ENCODE measurements at places on chromosomes 12 and 14.
A peak's percentile ranks its signal among the peaks of the same experiment; 100 is the strongest.

- DNase-seq, result no peak
These were observed 377.0 kb upstream of the ATP2B1 start for GRCh38 chr12:90085494-90086274.

DNA sequence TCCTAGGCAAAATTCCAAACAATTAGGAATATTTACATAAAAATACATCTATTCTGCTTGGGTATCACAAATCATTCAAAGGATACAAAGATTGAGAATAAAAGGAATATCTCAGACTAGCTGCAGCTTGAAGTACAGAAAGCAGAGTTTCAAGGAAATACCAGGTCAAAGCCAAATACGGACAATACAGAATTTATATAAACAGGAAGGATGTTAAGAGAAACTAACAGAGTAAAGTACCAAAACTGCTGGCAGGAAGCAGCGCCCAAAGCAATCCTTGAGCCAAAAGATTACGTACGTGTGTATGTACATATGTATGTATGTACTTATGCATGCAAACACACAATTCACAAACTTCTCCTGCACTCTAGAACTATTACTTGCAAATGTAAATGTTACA, 86.6 kb downstream of the PPP1R12A start:
- no peak for DNase-seq

- no peak for DNase-seq
These were observed 304.9 kb downstream of the ZFP36L1 start for GRCh38 chr14:68487805-68488590.

- no peak for DNase-seq
These were observed 768 bp downstream of the PTPN11 start for GRCh38 chr12:112419297-112420133.

GRCh38 chr12:2856051-2856450, 788 bp downstream of the TEX52 start:
- no peak for DNase-seq

- no peak for DNase-seq
These were observed 991.6 kb downstream of the SLC6A15 start for GRCh38 chr12:83920821-83921547.

DNA sequence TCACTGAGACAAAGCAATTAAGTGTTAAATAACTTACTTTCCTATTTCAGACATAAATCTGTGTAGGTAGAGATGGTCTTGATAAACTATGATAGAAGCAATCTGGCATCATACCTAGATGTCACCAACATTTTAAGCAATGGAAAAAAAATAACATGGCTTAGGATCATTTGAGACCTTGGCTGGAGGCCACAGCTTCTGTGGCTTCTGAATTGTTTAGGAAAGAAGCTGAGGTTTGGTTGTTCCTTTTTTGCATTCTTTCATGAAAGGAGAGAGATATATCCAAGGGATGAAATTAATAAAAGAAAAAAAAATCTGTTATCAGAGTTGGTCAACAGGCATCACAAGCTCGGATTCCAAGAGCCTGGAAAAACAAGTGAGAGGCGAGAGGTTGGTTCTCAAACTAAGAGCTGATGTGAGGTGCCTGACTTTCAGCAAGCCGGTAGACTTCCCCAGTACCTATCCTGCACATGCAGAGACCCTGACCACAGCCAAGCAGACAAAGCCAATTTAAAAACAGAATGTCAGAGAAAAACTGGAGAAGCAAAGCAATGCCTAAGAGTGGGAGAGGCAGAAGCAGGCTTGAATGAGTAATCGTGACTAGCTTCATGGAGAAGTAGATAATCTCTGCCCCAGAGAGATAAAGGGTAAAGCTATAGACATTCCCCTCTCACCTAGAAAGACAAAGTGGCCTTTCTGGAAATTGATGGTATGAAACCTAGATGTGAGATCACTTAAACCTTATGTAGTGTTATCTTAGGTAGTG, 43.4 kb upstream of the ST8SIA1 start:
- DNase-seq, result no peak

GRCh38 chr12:113469224-113469948, 2.3 kb downstream of the LHX5 start:
- DNase-seq, result no peak

DNA sequence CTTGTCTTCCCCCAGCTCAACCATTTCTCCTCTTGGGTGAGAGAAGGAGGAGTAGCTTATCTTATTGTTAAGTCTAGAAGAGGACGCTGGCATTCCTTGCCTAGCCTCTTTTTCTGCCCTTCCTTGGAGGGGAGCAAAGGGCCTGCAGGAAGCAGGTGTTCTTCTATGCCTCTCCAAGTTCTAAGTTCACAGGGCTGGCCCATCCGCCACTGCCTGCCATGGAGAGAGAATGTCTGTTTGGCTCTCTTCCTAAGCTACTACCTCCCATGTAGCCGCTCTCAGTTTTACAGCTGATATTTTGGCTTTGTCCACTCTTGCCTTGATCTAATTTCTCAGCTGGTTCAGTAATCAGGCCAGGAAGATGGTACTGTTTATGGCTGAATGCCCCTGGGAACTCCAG, 201.2 kb downstream of the NTF3 start:
- no peak for DNase-seq

DNA sequence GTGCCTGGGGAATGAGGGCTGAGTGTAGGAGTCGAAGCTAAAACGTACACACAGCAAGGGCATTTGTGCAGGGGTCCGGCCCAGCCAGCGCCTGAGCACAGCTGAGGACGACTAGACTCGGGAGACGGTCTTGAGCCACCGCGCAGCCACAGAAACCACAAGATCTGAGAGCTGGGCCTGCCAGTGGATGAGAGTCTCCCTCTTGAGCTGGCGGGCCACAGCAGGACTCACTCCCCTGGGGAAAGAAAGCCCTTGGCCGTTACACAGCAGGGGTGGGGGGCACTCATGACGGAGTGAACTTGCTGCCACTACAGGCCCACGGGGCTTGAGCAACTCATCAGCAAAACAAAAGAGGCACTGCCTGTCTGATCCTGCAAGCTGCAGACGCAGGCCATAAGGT, 23.0 kb downstream of the STX2 start:
- no peak for DNase-seq

- no peak for DNase-seq
These were observed 501.1 kb downstream of the VRK1 start for GRCh38 chr14:97298331-97298730.

- no peak for DNase-seq
These were observed at the start of gene NPC2 for GRCh38 chr14:74492776-74493342. TSS of gene NPC2 (minus strand) at chr14:74493305. CDS start at chr14:74493274, 31 bp downstream.

DNA sequence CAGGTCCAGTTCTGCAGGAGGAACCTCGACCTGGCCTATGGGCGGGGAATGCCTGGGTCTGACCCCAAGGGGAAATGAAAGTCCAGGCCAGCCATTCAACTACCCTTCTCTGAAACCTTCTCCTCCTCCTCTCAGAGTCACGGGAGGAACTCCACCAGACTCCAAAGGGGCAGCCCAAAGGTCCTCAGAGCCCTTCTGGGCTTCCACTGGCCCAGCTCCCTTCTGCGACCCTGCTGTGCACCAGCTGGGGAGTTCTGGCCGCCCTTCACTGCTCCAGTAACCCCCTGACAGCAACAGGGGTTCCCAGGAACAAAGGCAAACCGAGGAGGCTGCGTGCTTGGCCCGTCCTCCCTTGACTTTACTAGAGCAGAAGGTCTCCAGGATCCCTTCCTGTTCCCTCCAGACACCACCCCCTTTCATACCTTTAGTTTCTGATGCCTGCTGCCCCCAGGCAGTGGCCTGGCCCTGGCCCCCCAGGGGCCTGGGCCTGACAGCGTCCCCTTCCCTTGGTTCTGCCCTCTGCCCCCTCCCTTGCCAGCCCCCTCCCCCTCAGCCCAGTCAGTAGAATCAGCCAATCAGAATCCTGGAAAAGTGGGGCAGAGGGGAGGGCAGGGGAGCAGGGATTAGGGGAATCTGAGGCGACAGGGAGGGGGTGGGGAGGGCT, 850 bp upstream of the ZNF385A start:
- DNase-seq, result no peak

- peak; percentile 71 for DNase-seq
These were observed 11.7 kb downstream of the TPCN1 start for GRCh38 chr12:113232840-113233585.

DNA sequence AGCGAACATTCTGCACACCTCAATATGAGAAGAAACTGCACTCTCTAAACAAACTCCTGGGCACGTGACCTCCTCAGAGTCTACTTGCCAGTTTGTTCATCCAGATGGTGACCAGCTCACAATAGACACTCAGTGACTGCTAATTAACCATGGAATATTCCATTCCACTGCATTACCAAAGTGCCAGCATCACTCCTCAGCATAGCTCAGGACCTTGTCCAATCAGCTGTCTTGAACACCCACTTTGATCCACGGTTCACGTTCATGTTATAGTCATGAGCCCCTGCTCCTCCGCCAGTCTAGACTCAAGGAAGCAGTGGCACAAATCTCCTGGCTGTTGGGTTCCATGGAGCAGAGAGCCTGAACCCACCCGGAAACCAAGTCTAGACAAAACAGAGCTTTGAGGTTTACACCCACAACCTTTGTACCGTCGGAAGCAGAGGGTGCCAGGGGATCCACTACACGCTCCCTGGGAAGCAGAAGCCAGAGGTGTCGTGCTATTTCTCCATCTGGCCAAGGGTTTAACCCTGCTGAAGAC, 285.3 kb downstream of the ZFP36L1 start:
- DNase-seq, result no peak

DNA sequence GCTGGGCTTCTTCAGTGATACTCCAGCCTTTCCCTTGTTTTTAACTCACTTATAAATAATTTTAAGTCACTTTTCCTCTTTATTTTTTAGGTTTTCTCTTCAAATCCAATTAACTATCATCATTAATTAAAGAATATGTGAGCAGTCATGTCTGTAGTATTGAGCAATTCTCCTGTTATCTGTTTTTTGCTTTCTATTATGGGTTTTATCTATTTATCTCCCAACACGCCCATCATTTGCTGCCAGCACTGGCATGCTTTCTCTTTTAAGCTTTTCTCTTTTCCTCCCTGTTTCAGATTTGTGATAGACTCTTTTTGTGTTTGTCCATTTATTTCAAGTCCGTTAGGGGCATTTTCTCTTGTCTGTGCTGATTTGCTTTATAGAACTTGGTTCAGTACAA, 72.3 kb downstream of the CRADD start:
- no peak for DNase-seq

GRCh38 chr14:84856751-84857534, 673.0 kb upstream of the FLRT2 start:
- no peak for DNase-seq

GRCh38 chr14:24204163-24205146, 1.0 kb upstream of the TSSK4 start:
- no peak for DNase-seq

GRCh38 chr14:55662752-55663151, 82.7 kb downstream of the KTN1 start:
- no peak for DNase-seq

GRCh38 chr12:76747245-76747644, 16.7 kb upstream of the ZDHHC17 start:
- DNase-seq, result no peak

DNA sequence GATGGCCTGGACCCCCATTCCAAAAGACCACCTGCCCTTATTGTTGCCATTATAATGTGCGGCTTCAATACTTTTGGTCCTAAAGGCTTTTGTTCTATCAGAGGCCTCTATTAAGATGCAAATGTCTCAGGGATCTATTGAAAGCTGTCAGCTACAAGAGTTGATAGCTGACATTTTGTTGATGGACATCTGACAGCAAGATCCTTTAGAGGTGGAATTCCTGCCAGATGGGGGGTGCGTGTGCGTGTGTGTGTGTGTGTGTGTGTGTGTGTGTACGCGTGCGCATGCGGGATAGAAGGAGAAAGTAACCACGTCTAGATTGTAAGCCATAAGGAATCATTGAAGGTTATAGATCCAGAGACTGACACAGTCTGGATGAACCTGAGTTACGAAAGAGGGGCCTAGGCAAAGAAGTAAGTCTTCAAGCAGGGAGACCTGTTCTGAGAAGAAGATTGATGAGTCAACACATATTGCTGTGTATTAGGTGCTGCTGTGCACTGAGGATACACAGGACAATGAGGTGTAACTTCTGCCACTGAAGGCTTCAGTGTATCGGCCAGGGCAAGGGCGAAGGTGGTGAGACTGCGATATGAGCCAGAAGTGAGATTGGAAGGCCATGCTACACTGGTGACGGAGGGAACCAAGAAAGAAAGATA, 89.2 kb downstream of the PRMT8 start:
- DNase-seq, result no peak

- no peak for DNase-seq
These were observed 675.6 kb upstream of the MDGA2 start for GRCh38 chr14:48350971-48351370.

DNA sequence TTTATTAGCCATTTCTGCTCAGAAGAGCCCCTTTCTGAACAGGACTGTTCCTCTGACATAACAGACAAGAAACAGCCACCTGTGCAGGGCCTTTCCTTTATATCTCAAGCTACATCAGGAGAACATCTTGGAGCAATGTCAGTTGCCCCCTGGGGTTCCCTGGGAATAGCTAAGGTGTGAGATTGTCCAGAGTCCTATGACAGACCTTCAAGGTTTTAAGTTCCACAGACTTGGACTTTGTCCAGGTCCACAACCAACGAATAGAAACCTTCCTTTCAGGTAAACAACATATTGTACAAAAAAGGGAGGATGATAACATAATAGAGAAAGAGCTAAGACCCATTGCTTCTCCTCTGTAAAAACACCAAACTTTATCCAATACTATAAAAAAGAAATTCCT, 2.9 kb downstream of the IL23A start:
- no peak for DNase-seq

Data from brain pericyte (primary cell).